Fibroblast of skin of right quadriceps (primary cell): ENCODE measurements at places on chromosomes 6 and 20.

- DNase-seq = no peak
These were observed 197.1 kb upstream of the RIN2 start for GRCh38 chr20:19560881-19561480.

DNA sequence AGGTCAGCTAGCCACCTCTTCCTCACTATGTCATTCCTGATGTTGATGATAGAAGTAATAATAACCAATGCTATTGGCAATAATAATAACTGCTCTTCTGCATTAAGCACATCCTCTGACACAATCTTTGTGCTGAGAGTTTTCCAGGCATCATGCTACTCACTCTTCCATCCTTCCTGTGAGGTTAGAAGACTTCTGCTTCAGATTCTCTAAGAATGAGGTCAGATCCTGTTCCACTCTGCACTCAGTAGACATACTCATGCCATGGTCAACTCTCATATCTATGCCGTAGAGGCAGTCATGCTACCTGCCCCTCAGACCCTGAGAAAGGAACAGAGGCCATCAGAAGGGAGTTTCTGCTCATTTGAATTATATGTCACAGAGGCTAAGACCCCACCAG lies 98.1 kb upstream of the TOP1 start:
- DNase-seq = no peak

- peak; percentile 39 for DNase-seq
These were observed 29.3 kb upstream of the CTAGE9 start for GRCh38 chr6:131740161-131740560.

- no peak for DNase-seq
These were observed 307.8 kb downstream of the RNGTT start for GRCh38 chr6:88655586-88655985.

GRCh38 chr6:44668976-44669934 lies 281.7 kb downstream of the CDC5L start:
- DNase-seq = no peak
